Bronchial epithelial cell (primary cell): ENCODE measurements at places on chromosomes 5 and 9. TPM values are rescaled to one million over a fixed set of nuclear protein-coding genes. Genes with fewer than 3 reads are reported as not detected.

The ZNF189 gene
- 11.4 and 12.1 TPM in 2 replicates for total RNA-seq

DNA sequence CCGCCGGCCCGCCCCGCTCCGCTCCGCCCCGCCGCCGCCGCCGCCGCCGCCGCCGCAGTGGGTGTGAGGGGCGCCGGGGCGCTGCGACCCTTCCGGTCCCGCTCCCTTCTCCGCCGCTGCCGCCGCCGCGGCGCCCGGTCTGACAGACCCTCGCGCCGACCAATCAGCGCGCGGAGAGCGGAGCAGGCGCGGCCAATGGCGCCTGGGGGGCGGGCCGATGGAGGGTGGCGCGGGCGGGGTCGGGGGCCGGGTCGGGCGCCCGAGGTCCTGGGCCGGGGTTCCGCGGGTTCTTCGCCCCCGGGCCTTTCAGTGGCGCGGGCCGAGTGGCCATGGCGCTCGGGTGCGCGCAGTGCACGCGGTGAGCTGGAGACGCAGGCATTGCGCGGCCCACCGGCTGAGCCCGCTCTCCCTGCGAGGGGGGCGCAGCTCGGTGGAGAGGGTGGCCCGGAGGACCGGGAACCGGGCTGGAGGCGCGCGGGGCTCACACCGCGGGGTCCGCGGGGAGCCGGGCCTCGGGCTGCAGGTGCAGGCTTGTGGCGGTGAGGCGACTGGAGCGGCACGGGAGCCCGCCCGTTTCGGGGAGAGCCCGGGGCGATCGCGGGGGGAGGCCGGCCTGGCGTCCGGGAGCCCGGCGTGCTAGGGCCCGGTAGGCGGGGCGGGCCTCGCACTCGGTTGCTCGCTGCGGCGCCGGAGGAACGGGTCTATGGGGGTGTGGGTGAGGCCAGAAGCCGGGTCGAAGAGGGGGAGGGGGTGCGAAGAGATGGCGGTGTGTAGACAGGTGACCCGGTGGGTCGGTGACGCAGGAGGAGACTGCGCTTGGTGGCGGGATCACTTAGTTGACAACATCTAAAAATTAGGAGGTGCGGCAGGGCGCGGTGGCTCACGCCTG lies at the start of gene MAPK9:
MAPK9 (minus strand) TSS at position 141 of the 889 bp plus-strand sequence. CDS start 11,522 bp downstream, outside the sequence.
- DNase-seq, result peak; percentile 36

The PCDHA9 gene
- total RNA-seq, result under 0.01 TPM in 2 replicates

The ABLIM3 gene
- total RNA-seq, result 3.7 and 7.2 TPM in 2 replicates

DNA sequence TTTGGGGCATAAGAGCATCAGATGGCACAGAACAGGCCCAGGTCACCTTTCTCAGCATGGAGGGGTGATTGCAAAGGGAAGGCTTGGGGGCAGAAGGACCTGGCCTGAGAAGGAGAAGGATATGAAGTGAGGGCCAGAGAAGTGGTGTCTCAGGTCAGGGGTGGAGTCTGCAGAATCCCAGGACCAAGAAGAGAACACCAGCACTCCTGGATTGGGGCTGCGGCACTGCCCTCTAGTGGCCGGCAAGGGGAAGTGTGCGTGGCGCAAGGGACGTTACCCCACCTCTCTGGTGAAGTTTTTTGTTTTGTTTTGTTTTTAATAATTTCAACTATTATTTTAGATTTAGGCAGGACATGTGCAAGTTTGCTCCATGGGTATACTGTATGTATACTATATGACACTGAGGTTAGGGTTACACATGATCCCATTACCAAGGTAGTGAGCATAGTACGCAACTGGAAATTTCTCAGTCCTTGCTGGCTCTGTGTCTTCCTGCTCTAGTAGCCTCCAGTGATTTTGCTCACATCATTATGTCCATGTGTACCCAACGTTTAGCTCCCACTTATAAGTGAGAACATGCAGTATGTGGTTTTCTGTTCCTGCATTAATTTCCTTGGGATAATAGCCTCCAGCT lies 1548.6 kb downstream of the EFNA5 start:
- DNase-seq, result peak; percentile 5

The ZNF462 gene
- 8.2 and 8.3 TPM in 2 replicates for total RNA-seq

DNA sequence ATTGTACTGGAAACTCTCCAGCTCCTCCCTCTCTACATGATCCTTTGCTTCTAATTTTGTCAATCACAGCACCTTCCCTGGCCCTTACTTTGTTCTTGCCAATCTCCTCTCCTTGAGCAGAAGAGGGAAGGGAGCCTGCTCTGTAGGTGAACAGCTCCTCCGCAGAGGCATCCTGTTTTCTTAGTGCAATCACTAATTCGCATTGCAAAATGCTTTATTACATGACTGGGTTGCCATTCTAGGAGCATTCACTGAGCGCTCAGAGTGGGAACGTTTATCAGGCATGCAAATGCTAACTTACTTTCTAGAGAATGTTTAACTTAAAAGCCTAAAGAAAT lies 416 bp upstream of the SNX18 start:
- DNase-seq, result no peak

- no peak for DNase-seq
Measured at GRCh38 chr5:14212838-14213237, 69.7 kb downstream of the TRIO start.

DNA sequence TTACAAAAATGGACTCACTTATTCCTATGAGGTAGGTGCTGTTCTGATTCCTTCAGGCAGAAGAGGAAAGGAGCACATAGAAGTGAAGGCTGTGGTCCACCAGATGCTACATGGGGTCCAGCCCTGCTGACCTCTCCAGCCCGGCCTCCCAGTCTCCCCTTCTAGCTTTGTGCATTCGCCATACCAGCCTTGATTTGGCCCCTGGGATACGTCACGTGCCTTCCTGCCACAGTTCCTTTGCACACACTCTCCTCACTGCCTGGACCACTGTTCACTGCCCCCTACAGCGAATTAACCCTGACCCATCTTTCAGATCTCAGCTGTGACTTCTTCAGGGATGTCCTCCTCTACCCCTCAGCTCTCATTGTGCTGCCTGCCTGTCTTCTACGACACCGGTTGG lies 32.6 kb downstream of the FGF1 start:
- DNase-seq, result no peak

The SV2C gene
- total RNA-seq, result not detected in 2 replicates

The IFNA21 gene
- total RNA-seq, result not detected in 2 replicates

The CYSRT1 gene
- total RNA-seq, result 3.9 and 23.2 TPM in 2 replicates

- no peak for DNase-seq
Measured at GRCh38 chr9:94983552-94983951, 257.1 kb downstream of the AOPEP start.

- peak; percentile 63 for DNase-seq
Measured at GRCh38 chr9:114629563-114630090, 18.5 kb downstream of the TMEM268 start.

GRCh38 chr9:89716559-89716958 lies 111.7 kb downstream of the GADD45G start:
- DNase-seq, result no peak

- peak; percentile 56 for DNase-seq
Measured at GRCh38 chr9:69916950-69917349, 96.3 kb downstream of the CFAP95 start.

DNA sequence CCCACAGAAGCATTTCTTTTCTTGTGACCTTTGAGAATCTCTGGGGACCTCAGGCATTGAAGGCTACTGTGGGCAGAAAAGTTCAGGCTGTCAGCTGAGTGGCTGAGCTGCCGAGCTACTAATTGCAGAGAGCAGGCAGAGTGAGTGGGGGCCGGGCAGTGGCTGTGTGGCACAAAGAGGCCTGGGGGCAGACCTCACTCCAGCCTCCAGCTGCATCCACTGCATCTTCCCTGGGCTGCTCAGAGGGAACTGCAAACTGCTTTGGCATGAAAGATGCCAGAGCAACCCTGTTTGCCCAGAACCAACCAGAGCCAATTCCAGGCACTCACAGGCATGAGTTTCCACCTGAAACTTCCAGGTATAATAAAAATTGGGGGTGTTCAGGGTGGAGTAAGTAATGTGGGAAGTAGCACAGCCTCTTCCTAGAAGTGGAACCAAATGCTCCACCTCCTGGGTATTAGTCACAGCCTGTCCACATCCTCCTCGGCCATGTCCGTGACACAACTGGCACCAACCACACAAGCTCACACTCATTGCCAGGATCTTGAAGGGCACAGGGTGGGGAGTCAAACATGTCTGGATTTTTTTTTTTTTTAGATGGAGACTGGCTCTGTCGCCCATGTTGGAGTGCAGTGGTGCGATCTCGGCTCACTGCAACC lies 548.9 kb downstream of the BNC2 start:
- DNase-seq, result peak; percentile 67

DNA sequence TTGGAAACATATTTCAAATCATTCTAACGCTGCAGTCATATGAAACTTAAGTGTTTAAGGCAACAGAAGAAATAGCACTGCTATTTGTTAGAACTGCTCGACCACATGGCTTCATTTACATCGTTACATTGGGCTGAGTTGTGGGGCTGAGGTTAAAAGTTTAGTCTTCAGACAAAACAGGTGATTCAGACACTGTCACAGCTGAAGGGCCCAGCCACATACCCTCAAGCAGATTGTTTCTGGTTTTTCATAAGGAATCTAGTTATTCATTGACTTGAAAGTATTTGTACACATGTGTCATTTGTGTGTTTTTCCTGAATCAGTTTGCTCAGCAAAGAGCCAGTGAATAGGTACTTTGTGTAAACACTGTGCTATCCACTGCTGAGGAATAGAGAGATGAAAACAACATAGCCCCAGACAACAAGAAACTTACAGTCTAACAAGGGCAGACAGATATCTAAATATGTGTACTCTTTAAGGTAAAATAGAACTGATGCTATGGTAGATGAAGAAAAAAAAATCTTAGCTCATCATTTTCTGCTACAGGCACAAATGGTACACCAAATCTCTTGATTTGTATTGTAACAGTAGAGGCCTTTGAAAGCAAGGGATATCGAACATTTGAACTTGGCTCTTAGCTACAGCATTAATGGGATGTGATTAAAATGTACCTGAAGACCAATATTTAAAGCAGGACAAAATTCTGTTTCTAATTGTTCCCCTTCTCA lies 357.6 kb upstream of the RPS23 start:
- peak; percentile 97 for DNase-seq

The OSMR gene
- 36.9 and 40.7 TPM in 2 replicates for total RNA-seq

DNA sequence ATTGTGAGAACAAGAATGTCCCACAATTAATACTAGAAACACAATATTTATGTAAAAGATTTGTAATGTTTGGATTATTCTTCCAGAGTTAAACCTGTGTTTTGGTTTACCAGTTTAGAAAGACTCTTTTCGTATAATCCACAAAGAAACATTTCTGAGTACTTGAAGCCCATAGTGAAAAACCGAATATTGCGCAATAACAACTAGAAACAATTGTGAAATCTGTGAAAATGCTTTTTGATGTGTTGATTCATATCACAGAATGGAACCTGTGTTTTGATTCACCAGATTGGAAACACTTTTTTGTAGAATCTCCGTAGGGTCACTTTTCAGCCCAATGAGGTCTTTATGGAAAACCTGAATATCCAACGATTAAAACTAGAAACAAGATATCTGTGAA lies 386.2 kb downstream of the PRDM9 start:
- DNase-seq, result no peak
